ENCODE measurements at places on chromosomes 6 and 20.
A peak's percentile ranks its signal among the peaks of the same experiment; 100 is the strongest.

DNA sequence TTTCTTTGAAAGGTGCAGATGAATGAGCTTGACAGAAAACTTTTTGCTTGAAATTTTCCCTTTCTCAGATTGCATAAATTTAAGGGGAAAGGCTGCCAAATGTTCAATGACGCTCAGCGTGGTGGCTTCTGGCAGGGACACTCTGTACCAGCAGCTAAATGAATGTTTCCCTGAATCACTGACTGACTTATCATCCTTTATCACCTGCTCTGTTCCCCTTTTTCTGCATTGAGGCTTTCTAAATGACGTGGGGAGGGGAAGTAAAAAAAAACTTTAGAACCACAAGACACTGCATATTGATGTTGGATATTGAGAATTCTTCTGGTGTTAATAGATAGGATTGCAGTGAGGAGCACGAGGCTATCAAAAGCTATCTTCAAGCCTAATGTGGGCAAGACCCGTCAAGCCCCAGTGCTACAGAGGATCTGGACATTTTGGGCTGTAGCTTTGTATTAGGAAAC, 46.9 kb upstream of the ENPP5 start:
- DNase-seq: no peak

GRCh38 chr20:46702447-46703203, 6.8 kb upstream of the SLC2A10 start:
- no peak for DNase-seq

GRCh38 chr20:19995220-19995863, 21.8 kb upstream of the NAA20 start:
- DNase-seq: peak; percentile 71

- no peak for DNase-seq
Observed at GRCh38 chr20:25292176-25292891, 44.4 kb downstream of the PYGB start.

DNA sequence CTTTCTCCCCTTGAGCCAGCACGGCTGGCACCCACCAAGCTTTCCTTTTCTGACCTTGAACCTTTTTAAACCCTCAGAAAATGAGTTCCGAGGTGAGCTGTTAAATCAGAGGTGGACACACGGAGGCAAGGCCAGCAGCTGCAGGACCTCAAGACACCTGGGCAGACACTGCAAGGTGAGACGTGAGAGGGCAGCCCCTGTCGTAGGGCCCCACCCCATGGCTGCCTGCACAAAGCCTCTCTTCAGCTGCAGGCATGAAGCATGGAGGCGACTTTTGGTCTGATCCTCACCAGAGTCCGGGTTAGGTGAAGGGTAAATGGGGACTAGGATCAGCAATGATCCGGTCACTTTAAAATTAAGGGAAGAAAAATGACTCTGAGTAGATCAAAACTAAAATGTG, 25.7 kb downstream of the MYT1 start:
- no peak for DNase-seq

- DNase-seq: no peak
Observed at GRCh38 chr20:23279836-23280235, 70.8 kb upstream of the NXT1 start.

DNA sequence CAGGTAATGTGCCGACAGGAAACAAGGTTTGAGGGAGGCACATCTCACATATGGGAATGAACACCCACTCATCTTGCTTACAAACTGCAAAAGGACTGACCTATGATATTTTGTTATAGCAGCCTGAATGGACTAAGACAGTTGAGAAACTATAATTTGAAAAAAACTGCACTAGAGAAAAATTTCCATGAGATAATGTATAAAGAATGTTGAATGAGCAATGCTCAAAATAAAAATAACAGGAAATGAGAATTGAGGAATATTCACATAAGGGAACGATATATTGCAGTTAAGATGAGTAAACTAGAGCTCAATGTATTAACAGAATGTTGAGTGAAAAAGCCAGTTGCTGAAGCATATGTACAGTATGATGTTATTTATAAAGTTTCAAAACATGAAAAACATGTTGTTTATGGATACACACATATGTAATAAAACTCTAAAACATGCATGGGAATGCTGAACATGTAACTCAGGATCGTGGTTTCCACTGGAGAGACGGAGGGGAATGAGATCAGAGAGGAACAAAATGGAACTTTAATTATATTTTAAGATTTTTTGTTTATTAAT, 6.3 kb upstream of the TBC1D22B start:
- DNase-seq: peak; percentile 45

DNA sequence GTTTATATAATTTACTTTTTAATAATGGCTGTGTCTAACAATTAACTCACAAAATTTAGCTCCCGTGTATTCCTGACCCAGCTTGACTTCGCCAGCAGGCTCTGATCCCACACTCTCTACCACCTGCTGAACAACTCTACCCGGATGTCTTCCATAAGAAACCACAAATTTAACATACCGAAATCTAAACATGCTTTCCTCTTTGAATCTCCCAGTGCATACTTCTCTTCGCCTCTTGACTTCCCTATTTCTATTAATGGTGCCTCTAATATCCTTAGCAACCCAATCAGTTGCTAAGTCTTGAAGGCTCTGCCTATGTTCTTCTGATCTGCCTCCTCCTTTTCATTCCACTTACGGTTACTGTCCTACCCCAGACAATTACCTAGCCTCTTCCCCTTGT, 4.6 kb upstream of the MYB start:
- no peak for DNase-seq

DNA sequence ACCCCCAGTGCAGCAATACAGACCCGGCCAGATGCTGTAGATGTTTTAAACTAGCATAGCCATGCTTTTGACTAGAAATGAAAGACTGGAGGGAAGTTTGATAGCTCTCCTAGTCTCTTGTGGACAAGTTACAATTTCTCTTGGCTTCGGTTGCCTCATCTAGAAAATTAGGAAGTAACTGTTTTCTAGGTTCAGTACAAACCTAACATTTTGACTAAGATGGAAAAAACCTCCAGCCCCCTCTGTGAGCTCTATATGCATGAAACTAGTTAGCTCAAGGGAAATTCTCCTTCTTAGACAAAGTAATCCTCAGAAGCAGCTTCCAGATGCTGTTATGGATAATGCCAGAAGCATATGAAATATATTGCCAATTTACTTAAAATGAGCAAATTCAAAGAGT, 86.6 kb downstream of the RNF144B start:
- no peak for DNase-seq

DNA sequence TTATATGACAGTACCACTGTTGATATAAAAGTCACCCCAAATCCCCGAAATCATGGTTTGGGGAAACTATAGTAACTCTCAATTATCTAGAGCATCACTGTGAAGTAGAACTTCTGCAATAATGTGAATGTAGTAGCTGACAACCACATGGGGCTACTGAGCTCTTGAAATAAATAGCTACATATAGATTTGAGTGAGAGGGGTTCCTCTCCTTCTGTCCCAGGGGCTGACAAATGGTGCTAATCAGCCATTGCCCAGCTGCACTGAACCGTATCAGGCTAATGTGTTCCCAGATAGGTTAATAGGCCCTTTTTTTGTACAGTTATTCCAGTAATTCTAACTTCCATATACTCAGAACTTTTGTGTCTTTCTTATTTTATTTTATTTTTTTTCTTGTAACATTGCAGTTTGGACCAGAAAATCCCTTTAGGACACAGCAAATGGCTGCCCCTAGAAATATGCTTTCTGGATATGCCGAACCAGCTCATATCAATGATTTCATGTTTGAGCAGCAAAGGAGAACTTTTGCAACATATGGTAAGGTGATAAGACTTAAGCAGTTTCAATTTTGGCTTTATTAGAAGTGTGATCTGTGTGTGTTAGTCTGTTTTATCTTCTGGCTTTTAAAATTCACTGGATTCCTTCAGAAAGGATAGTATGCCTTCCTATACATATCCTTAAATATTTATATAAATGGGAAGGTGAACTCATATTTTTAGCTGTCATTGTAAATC, 21.1 kb downstream of the CDC40 start:
- no peak for DNase-seq

GRCh38 chr6:74161380-74161779, 465.4 kb downstream of the CD109 start:
- peak; percentile 13 for DNase-seq

DNA sequence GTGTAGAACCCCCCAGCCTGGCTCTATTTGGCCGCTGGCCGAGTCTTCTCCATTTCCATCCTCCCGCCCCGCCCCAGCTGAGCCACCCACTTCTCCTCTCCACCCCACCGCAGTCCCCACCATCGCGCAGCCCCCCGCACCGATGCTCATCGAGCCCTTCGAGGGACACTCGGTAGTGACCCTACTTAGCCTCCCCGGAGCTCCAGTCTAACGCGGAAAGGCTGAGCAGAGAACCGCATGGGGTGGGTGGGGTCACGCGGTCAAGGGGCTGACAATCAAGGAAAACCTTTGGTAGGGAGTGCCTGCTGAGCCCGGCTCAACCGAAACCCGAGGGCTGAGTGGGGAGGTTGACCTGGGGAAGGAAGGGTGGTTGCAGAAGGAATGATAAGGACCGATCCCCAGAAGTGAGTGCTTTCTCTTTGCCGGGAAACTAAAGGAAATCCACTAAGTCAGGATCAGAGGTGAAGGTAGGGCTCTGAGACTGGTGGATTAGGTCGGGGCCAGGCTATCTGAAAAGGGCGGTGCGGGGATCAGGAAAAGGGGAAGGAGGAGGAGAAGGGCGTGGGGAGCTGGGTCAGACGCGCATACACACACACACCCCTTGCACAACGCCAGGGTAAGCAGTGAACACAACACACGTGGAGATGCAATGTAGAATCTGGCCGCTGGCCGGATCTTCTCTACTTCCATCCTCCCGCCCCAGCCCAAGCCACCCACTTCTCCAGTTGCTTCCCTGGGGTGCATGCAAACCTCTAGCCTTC, 49.8 kb downstream of the CPXM1 start:
- peak; percentile 38 for DNase-seq

DNA sequence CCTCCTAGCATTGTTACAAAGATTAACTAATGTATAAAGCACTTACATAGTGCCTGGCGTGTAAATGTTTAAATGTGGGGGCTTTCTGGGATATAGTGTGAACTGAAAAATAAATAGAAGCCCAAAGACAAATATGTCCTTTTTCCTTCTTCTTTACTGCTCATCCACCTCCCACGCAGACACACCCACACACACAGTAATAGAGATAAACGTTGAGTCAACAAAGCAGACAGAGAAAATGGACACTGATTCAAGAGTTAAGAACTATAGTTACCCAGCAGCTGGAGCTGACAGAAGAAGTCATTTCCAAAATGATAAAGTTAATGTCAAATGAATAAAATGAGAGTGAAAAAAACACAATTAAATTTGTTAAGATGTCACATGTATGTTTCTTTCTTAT, 68.3 kb downstream of the FHL5 start:
- no peak for DNase-seq

DNA sequence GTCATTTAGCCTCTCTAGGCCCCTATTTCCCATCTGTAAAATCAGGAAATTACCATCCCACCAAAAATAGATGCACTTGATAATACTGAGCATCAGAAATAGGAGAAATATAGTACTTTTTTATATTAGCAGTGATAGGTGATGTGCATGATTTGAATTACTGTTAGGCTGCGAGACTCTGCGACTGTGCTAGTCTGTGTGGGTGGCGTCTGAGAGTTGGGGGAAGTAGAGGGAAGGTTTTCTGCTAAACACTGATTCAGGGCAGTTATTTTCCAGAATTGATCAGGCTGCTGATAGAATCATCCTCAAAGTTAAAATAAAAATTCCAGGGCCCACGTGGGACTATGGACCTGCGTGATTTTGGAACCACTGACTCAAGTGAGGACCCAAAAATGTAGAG, 60.4 kb upstream of the ARMH2 start:
- DNase-seq: no peak

GRCh38 chr6:40520084-40520483, 67.1 kb downstream of the LRFN2 start:
- DNase-seq: no peak

GRCh38 chr6:114068771-114069170, 97.8 kb upstream of the HDAC2 start:
- DNase-seq: no peak

Measured in AG10803 (cell line).